ENCODE measurements at places on chromosomes 3 and 15. TPM values are rescaled to one million over a fixed set of nuclear protein-coding genes. Genes with fewer than 3 reads are reported as not detected.

GRCh38 chr15:40118473-40118872, 9.8 kb upstream of the BMF start:
- DNase-seq, result no peak

DNA sequence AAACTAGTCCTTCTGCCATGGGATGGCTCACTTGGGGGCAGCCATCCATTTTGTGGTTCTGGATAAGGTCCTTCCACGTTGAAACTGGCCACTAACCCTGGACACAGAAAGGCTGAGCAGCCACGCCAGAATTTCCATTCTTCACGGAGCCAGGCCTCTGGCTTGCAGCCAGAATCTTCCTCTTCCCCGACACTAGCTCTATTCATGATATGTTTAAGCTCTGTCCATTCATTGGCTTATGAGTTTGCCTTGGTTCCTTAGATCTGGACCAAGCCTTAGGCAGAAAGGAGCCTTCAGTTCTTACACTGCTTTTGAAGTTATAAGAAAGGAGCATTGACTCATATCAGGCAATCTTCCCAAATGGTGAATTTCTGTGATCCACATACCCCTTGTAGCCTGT, 288.4 kb upstream of the GOLGA6L4 start:
- DNase-seq, result no peak

DNA sequence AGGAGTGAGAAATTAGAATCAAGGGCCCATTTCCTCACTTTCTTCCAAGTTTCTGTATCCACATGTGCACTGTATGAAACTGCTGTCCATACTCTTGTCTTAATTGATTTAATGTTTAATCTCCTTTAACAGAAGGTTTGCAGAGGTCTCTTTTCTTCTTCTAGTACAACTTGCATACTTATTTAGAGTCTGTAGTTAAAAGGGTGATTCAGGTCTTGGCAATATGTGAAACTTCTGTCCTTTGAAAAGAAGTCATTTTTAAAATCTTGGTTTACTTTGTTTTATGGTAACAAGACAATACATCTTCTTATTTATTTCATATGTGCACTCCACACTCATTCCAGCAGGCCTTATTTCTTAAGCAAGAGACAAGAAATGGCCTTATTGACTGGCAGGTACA, 25.8 kb downstream of the TMEM45A start:
- no peak for DNase-seq

DNA sequence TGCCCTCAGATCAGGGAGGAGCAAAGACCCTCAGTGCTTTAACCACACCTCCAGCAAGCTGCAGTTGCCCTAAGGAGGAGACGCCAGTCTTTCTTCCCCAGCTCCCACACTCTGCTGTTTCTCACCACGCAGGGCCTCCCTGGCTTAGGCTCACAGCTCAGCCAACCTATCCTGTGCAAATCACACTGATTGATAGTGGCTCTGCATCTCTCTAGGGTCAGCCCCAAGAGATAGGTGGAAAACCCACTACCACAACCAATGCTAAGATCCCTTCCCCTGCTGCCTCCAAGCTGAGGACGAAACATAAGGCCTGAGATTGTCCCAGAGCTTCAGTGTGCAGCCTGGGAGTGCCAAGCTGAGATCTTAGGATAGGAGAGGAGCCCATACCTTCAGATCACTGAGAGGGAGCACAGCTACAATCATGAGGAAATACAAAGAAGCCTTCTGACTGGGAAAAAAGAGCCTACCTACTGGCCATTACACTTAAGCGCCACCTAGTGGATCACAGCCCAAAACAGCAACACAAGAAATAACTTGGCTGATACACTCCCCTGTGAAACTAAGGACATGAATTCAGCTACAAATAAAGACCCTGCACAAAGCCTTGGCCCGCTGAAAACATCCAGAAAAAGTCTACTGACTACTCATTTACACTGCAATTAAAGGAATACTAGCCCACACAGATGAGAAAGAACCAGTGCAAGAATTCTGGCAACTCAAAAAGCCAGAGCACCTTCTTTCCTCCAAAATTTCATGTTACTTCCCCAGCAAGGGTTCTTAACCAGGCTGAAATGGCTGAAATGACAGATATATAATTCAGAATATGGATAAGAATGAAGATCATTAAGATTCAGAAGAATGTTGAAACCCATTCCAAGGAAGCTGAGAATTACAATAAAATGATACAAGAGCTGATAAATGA, 271.5 kb upstream of the DCBLD2 start:
- DNase-seq, result no peak

DNA sequence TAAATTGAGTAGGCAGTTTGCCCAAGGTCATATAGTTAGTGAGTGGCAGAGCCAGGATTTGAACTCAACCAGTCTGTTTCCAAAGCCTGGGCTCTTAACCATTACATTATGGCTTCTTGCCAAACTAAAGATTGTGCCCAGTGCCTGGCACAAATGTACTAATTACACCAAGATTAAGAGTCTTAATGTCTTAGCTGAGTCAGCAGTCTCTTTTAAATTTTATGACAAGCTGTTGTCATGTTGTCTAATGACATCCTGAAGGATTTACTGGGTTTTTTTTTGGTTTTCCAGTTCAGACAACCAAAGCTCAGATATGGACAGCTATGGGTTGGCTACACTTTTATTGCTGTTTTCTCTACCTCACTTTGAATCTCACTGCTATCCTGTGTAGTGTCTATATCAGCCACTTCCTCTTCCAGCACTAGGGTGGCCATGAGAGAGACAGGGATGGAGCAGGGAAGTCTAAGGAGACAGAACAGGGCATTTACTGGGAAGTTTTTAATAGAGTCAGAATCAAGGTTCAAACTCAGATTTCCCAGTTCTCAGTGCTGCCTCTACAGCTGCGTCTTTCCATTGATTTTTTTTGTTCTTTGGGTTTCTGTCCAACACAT, 10.5 kb downstream of the FBXL2 start:
- no peak for DNase-seq

- no peak for DNase-seq
These were observed 161.5 kb downstream of the TBC1D5 start for GRCh38 chr3:17580901-17581300.

- no peak for DNase-seq
These were observed 515 bp upstream of the EIF3J start for GRCh38 chr15:44536302-44536961.

DNA sequence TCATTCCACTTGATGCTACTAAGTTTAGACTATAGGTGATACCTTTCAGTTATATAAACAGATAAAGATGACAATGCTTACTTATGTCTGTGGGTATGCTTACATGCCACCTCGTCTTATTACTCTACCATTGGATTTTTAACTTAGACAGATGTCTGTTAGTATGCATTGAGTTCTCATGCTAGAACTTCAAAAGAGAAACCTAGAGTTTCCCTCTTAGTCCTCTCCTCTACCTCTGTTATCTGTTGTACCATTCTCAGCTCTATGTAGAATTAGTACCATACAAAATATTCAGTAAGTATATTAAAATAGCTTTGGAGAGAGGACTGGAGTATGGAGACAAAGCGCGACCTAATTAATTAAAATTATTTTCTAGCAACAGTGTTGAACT, 111.3 kb downstream of the BBX start:
- DNase-seq, result no peak

DNA sequence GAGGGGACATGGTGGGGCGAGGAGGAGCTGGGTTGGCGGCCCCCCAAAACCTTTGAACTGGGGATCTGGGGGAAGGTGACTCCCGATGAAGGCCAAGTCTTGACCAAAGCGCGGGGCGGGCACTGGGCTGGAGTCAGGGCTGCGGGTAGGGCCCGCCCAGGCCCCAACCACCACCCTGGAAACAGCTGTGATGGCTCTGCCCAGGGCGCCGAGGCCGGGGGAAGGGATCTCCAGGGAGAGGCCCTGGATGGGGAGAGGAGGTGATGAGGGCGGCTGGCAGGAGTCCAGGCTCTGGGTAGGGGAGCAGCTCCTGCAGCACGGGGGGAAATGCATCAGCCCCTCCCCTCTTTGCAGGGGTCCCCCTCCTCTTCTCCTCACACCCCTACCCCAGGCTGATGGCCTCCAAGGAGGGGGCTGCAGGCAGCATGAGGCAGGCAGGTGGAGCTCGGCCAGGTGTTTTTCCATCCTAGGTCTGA, 5.9 kb upstream of the C15orf39 start:
- DNase-seq, result no peak

GRCh38 chr15:56797720-56798275, 64.5 kb upstream of the ZNF280D start:
- no peak for DNase-seq

DNA sequence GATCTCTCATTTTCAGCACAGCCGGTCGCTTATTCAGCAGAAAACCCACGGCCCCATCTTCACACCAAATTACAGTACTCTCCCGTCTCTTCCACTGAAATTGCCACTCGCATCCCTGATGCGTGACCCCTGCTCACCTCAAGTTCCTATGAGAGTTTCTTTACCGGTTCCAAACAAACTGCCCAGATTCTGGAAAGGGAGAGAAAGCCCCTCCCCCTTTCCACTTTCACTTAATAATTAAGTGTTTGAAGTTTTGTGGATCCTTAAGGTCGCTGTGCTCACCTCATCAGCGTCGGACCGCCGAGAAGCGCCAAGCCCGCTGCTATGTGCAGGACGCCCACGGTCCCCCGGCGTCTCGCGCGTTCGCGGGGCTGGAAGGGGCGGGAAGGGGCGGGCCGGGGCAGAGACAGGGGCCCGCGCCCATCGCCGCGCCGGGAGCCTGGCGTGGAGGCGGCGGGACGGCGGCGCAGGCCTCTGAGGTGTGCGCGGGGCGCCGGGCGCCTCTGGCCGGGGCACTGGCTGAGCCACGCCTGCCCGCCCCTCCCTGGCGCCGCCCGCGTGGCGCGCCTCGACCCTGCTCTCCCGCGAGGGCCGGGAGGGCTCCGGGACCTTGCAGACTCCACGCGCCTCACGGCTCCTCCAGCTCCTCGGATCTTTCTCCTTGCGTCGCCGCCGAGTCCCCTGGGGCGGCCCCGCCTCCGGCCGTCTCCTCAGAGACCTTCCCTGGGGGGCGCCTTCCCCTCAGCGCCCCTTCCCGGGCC, at the start of gene GPR156:
Gene GPR156 (minus strand): TSS at position 476 of the 761 bp plus-strand sequence. CDS start 41,124 bp downstream, outside the sequence.
- no peak for DNase-seq

DNA sequence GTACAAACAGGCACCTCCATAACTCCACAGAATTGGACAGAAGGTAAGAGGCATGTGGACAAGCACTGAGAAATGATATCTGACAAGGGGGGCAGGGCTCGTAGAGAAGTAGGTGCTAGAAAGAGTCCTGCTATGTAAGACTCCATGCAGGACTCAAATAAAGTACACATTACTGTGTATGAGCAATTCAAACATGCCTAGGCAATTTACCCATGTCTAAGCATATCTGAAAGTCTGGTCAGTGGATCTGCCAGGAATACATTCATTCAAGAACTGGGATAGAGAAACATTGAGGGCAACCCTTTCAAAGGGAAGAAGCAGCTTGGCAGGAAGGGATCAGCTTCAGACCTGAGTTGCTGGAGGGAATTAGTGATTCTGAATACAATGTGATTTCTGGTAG, 174.1 kb upstream of the MCTP2 start:
- DNase-seq, result no peak

Gene FBLN2
- total RNA-seq, result 9.5 TPM

Gene CPLX3
- 0.39 TPM for total RNA-seq

Data from naive thymus-derived CD8-positive, alpha-beta T cell (primary cell).